Gastrocnemius medialis (tissue), 4 donors: ENCODE measurements at places on chromosomes 12 and 14. TPM values are rescaled to one million over a fixed set of nuclear protein-coding genes. Genes with fewer than 3 reads are reported as not detected.

DNA sequence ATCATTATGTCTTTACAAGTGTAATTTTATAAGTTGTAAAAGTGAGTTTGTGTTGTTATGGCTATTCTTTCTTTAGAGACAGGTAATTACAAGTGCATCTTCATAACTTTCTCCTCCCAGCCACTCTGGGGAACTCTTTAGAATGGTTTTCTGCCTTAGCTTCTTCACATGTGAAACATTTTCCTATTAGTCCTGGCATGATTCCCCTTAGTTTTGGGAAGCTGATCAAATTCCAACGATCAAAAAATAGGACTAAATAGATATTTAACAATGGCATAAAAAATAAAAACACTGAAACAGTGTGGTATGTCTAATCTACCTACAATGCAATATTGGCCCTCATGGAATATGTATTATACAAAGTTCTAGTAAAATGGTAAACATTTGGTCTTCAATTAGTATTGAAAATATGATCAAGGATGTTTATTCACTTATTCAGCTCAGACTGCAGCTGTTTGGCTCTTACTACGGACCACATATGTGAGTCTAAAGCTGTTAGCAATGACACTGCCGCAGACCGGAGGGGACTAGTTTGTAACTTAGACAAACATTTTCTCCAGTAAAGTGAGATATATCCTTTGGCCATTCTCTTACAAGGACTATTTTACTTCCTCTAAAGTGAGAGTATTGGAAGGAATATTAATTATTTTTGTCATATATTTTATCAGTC, 890.8 kb upstream of the USP15 start:
- no peak for DNase-seq

GRCh38 chr12:121295746-121296617, 527 bp downstream of the CAMKK2 start:
- peak; percentile 19 for DNase-seq

DNA sequence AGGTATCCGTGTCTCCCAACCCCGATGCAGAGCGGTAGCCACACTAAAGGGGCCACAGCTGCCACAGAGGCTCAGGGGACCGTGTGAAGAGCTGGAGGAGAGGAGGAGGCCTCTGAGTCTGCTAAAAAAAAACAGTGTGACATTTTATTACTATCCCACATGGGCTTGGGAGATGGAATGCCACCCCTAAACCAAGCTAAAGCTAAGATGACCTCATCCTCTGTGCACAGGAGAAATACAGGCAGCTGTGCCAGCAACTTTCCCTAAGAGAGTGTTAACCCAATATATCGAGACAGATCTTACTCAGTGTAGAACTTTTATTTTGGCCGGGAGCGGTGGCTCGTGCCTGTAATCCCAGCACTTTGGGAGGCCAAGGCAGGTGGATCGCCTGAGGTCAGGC, 18.0 kb downstream of the BCL2L14 start:
- DNase-seq: no peak

- DNase-seq: no peak
Observed at GRCh38 chr12:64598831-64599230, 11.5 kb upstream of the RASSF3 start.

DNA sequence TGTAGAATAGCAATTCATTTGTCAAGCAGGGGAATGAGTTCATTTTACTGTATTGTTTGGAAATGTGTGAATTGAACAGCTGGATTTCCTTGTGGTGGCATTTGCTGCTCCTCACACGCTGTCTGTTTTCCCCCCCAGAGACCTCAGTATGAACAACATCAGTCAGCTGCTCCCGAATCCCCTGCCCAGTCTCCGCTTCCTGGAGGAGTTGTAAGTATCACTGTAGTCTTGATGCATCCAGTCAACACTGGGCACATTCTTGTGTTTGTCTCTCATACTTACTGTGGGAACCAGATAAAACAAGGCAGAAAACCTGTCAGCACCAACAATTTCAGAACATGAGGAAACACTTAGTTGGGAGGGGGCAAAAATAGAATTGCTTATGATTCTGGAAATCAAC, 64.9 kb downstream of the LGR5 start:
- DNase-seq: no peak

DNA sequence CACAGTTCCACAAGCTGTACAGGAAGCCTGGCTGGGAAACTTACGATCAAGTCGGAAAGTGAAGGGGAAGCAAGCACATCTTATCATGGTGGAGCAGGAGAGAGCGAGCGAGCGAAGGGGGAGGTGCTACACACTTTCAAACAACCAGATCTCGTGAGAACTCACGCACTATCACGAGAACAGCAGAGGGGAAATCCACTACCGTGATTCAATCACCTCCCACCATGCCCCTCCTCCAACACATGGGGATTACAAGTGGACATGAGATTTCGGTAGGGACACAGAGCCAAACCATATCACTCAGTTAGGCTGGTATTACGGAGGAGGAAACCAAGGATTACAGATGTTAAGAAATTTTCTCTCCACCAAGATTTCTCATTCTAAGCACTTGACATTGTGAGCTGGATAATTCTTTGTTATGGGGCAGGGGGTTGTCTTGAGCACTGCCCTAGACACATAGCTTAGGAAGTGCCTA, 262.0 kb upstream of the G2E3 start:
- DNase-seq: no peak

DNA sequence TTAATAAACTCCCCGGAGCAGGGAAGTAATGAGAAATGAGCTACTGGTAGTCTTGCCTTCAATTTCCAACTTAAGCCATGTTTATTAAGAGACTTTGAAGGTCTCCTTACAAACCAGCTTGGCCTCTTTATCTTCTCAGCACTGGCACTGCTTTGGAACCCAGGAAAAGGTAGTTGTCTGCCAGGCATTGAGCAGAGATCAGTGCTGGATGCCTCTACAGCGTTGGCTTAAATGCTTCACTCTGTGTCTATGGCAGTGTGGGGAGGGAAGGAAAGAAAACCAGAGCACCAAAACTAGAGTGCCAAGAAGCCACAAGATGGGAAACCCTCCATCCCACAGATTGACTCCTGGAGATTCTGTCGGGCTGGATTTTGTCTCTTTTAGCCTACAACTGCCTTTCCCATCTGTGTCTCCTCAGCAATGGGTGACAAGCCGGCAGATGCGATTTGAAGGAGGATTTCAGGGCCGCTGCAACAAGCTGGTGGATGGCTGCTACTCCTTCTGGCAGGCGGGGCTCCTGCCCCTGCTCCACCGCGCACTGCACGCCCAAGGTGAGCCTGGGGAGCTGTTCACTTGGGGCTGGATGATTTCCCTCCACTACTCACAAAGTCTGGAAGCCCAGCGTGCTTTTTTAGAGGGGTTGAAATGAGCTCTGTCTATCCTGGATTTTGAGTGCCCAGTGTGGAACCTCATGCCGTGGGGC, 57.3 kb downstream of the FNTB start:
- DNase-seq: no peak

DNA sequence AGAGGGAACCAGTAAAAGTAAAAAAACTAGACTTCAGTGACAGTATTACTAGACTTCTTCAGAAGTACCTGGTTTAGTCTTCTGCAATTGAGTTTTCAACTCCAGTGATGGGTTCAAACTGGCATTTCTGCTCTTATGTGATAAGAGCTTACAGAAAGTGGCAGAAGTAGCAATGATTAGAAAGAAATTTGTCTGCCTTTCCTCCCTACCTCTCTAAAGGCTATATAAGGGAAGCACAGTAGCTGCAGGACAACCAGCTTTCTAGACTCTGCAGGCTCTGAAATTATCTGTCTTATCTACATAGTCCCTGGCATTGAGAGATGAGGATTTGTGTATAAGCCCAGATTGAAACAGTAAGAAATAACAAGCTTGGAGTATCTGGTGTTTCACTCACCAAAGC, 107.5 kb downstream of the DAAM1 start:
- no peak for DNase-seq

DNA sequence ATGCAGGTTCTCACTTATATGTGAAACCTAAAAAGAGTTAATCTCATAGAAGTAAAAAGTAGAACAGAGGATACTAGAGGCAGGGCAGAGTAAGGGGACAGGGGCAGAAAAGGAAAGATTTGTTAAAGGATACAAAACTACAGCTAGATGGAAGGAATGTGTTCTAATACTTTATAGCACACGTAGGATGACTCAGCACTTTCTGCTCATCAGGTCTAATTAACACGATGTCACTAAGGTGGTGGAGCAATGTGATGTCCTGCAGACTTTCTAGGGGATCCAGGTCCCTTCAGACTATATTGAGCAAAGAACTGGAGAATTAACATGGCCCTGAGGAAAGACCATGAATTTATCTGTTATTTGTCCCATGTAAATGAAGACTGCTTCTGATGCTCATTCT, 80.8 kb upstream of the CMKLR1 start:
- no peak for DNase-seq

- no peak for DNase-seq
Observed at GRCh38 chr12:89185889-89186288, 166.4 kb downstream of the DUSP6 start.

- no peak for DNase-seq
Observed at GRCh38 chr12:81668475-81668874, 90.7 kb downstream of the PPFIA2 start.

DNA sequence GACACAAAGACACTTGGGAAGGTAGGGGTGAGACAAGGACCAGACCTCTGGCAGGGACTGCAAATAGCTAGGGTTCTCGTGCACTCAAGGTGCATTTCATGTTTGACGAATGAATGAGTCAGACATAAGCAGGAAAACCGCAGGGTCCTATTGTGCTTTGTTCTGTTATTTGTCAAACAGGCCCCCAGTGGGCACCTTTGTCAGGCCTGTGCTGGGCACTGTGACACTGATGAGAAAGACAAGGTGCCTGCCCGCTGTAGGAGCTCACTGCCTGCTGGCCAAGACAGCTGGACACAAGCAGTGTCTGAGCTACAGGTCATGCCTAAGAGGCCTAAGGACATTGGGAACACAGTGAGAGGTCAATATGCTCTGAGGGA, 2.3 kb downstream of the OTUB2 start:
- no peak for DNase-seq

GRCh38 chr12:43480591-43480990, 71.4 kb downstream of the ADAMTS20 start:
- DNase-seq: no peak

GRCh38 chr12:16927259-16927658, 321.3 kb upstream of the LMO3 start:
- no peak for DNase-seq

DNA sequence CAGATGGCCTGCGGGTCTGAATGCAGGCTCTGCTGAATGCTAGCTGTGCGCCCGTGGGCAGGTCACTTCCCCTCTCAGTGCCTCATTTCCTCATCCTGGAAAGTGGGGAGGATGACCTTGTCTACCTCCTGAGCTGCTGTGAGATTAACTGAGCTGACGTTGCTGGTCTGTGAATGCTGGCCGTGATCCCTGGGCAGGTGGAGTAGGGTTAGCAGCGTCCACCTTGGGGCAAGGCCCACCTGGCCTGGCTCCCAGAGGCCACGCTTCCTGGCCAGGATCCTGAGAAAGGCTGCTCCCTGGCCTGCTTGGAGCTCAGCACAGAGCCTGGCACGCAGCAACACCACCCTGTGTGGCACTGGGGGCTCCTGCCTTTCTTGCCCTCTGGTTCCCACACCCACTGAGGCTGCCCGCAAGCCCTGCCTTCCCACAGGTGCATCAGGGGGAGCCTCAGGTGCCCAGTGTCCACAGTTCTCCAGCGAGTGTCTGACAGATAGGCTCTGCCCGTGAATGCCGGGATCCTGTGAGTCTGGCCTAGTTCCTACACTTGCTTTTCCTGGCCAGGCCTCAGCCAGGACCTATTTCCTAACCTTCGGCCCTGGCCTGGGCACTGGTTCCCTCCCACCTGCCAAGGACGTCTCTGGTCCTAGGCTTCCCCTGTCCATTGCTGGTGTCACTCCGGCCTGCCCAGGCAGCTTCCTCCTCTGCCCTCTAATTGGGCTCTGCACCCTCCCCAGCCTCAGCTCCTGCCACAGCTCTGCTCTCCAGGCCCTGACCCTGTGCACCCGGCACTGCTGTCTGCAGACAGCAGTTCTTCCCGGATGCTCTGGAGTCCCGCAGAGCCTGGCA, 37.2 kb upstream of the TDRD9 start:
- DNase-seq: no peak

GRCh38 chr14:68596701-68597100, 196.2 kb downstream of the ZFP36L1 start:
- peak; percentile 90 for DNase-seq

DNA sequence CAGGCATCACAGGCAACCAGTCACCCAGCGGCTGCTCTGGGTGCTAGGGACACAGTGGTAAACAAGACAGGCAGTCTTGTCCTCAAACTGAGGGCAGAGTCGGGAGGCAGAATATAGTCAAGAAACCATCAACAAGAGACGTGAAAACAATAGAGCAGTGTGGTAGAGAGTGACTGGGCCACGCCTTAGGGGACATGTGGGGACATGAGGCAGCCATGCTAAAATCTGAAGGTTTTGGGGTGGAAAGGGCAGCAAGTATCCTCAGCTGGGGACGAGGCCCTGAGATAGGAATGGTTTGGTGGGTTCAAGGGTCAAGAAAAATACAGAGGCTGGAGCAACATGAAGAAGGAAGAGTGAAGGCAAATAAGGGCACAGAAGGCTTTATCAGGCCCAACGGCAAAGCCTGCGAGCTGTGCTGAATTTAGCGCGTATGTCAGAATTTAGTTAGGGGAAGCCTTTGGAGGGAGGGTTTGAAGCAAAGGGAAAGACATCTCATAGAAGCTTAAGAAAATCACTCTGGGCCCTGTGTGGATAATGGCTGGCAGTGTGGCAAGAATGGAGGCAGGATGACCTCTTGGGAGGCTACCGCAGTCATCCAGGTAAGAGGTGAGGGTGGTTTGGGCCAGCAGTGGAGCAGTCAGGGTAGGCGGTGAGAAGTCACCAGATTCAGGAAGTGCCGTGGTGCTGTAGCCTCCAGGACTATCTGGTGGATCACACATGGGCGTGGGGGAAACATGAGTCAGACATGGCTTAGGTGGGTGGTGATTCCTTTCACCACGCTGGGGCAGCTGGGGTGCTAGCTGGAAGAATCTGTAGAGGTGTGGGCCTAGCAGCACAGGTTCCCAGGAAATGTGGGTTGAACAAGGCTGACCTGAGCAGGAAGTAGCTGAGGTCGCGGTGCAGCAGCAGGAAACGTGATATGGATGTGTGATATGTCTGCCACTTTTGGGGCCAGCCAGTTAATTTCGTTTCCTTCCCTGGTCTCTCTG, 3.0 kb downstream of the EVL start:
- DNase-seq: no peak

- no peak for DNase-seq
Observed at GRCh38 chr14:55303691-55304145, 32.5 kb downstream of the FBXO34 start.

The CLEC14A gene
- 22.3 TPM for total RNA-seq

The C12orf54 gene
- total RNA-seq: not detected

The GPD1 gene
- total RNA-seq: 258 TPM

The RHEBL1 gene
- total RNA-seq: 0.46 TPM

The IL22 gene
- not detected for total RNA-seq
